ENCODE measurements at places on chromosomes 2 and 18.
A peak's percentile ranks its signal among the peaks of the same experiment; 100 is the strongest.

DNA sequence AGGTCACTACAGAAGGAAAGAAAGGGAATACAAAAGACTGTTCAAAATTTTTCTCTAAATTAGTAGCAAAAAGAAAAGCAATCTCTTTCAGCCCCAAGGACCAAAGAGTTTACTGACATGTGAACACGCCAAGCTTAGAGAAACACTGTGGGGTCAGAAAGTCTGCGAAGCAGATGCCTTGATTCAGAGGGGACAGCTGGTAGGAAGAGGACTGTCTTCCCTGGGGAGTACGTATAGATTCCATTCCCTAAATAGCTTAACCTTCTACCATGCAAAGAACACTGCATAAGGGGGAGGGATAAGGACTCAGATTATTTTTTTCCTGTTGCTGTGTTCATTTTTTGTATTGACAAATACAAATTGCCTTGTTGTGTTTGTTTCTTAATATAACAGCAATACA, 96.1 kb downstream of the IRS1 start:
- DNase-seq = no peak

GRCh38 chr2:148704247-148704646, 59.7 kb downstream of the EPC2 start:
- DNase-seq = no peak

GRCh38 chr2:233469261-233470010, 97.1 kb downstream of the USP40 start:
- no peak for DNase-seq

DNA sequence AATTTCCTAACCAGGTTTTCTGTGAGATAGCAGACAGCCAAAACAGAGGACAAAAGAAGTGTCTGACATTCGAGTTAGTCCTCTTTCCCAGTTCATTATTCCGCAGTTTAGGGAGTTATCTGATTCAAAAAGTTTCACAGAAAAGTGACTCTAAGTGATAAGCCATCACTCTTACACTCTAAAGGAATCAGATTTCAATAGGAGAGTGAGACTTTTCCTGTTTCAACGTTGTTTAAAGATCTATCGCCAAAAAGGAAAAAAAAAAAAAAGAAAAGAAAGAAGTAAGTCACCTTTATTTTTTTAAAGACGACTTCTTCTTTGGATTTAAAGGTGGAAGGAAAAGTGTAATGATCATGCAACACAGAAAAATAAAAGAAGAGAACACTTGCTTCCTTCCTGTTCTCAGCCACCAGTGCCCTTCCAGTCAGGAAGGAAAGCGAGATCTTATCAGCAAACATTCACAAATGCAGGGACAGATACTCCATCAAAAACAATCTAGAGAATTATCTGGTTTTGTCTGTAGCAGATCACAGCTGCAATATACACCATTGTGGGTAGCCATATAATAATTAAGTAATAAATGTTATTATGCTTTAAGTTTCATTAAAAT, 49.8 kb downstream of the TFPI start:
- no peak for DNase-seq

DNA sequence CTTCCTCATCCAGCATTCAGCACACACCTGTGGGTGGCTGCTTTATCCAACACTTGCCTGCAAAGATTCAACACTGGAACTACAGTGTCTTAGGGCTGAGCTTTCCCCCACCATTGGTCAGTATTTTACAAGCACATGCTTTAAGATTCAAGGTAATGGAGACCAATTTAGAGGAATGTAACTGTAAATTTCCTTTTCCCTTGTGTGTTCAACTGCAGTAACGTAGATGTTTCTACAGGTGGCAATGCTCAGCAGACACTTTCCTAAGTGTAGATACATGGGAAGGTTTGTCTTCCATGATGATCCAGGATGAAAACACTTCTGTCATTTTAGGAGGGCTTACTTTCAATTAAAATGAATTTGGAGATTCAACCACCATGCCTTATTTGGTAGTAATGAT, 143.6 kb upstream of the PXDN start:
- DNase-seq = peak; percentile 47

- DNase-seq = no peak
These were observed 187.1 kb downstream of the GULP1 start for GRCh38 chr2:188478724-188479123.

DNA sequence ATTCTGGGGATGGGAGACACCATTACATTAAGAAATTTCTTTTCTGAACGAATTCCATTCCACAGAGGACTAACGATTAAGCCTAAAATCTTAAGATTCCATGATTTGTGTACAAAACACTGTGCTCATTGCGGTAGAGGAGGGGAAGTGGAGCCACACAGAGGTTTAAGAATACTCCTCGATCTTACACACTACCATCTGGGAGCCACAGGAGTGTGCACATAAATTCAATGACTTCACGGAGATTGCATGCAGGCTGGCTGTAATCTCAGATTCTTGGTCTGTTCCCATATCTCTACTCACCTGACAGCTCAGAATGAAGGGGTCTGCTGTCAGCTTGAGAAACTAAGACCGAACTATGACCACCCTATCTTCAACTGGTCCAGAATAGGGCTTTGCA, 762 bp downstream of the VPS4B start:
- no peak for DNase-seq

DNA sequence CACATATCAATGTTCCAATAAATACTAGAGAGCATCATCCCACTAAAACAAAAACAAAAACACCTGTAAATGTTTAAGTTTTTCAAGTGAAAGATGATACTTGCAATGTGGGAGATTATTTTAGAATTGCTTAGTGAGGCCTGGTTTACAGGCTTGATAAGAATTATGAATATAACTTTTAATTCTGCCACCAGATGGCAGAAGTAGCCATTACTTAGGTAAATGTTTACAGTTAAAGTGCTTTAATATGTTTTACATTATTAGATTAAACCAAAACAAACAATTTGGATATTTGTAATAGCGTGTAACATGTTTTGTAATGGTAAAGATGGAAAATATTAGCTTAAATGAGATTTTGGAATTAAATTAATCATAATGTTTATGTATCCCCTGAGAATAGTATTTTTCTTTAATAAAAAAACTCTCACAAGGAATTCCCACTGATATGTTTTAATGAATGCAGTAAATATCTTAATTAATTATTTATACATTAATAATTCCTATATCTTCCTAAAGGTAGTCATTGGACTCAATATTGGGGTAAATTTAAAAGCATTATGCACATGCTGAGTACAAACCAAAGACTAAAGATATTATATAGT, 522.0 kb downstream of the SPAG16 start:
- DNase-seq = peak; percentile 71

DNA sequence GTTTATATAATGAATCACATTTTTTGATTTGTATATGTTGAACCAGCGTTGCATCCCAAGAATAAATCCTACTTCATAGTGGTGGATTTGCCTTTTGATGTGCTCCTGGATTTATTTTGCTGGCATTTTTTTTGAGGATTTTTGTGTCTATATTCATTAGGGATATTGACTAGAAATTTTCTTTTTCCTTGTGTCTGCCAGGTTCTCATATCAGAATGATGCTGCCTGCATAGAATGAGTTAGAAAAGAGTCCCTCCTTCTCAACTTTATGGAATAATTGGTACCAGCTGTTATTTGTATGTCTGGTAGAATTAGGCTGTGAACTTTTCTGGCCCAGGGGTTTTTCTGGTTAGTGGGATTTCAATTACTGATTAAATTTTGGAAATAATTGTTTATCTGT, 457.4 kb upstream of the DSEL start:
- DNase-seq = no peak

DNA sequence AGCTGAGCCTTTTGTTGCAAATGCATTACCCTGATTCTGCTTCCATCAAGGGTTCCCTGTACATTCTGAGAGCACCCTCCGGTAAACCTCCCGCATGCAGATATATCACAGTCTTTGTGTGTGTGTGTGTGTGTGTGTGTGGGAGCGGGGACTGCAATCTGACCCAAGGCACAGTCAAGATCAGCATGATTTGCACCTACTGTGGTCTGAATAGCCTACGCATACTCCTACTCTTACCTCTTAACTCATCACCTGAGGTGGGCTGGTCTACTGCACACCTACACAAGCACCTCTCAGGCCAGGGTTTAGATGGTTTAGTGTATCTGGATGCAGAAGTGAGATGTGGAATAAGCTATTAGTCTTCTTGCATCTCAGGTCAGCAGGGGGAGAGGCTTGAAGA, 174.6 kb downstream of the FSHR start:
- no peak for DNase-seq

- no peak for DNase-seq
These were observed 14.9 kb downstream of the IL1RN start for GRCh38 chr2:113142290-113142689.

- DNase-seq = no peak
These were observed 185.5 kb downstream of the MYCN start for GRCh38 chr2:16125614-16126516.

- no peak for DNase-seq
These were observed 1287.3 kb downstream of the CNTNAP5 start for GRCh38 chr2:125312342-125312741.

DNA sequence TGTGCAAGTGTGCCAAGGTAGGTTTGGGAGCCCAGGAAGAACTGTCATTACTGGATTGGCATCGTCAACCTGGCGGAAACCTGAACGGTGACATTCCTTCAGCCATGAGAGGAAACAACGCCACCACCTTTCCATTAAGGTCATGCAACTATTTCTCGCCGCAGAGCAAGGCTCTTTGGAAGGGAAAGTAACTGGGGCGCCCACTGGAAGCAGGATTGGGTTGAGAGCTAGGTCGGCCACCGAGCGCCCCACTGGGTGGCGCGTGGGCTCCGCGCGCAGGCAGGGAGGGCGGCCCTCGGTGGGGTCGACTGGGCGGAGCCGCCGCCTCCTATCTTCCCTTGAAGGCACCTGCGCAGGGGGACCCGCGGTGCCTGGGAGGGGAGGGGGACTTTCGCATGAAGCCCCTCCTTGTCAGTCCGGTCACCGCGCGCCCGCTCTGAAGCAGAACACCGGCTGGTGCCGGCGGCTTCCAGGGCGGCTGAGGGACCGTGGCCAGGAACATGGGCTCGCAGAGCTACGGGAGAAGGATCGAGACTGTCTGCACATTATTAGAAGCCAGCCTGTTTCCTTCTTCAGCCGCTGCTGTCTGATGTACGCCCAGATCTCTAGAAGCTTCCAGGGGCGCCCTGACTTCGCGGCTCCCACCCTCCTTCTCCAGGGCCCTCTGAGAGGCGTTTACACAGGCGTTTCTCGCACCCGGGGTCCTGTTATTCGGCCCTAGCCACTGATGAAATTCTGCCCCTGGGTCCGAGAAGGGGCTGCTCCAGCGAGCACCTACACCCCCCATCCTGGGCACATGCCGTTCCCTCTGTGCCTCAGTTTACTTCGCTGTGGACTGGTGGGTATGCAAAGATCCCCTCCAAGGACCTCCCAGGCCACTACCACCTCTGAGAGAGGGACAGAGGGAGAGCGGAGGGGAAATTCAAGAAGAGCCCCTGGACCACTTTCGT, 27.3 kb upstream of the MAL start:
- no peak for DNase-seq

- DNase-seq = no peak
These were observed 10.6 kb downstream of the IRS1 start for GRCh38 chr2:226788881-226789490.

DNA sequence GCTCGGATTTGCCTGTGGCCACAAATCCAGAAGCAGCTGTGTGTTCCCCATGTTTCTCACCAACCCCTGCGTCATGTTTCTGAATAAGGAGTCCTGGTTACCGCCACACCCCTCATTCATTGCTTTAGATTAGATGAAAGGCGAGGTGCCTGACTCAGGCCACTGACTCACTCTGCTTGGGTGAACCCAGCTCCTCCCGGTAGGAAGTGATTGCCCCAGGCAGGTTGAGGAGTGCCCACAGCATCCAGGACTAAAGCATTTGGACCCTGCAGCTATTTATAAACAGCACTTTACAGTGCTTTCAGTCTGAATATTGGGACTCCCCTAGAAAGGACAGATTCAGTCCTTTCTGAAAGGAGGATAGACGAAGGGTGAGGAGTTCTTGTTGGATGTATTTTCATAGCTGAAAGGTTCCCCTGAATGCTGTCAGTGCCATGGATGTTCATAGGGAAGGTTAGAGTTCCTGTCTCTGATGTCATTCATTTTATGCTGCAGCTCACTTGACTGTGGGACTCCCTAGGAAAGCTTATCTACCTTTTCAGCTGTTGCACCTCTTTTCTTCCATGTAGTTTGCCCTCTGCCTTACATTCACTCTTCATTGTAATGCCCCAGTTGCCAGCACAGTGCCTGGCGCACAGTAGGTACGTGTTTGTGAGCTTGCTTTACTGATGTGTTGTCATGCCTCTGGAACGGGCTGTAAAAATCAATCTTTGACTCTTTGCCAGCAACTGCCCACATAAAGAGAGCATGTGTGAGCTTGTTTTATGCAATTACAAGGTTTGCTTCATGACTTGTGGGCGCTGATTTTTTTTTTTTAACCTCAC, 14.9 kb downstream of the ITGA6 start:
- DNase-seq = peak; percentile 99

DNA sequence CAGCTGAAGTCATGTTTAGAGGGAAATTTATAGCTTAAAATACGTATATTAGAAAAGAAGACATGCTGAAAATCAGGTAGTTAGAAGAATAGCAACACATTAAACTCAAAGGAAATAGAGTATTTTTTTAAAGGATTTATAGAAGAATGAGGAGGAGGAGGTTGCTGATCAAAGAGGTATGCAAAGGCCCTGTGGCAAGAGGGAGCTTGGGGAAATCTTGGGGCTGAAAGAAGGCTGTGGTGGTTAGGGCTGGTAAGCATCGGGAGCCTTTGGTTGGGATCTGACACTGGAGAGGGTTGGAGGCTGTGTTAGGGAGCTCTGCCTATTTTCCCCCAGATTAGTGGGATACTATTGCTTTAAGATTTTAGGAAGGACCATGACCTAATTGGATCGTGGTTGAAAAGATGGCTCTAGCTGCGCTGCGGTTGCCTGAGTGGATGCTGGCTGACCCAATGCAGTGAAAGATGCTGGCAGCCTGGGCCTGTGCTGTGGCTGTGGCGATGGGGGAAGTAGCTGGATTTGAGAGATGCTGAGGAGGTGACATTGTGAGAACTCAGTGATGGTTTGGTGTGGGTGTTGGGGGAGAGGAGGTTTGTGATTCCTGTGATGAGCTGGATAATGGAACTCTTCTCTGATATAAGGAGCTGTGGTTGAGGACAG, 11.7 kb downstream of the DGKD start:
- DNase-seq = no peak

- DNase-seq = no peak
These were observed 8.6 kb upstream of the C2orf42 start for GRCh38 chr2:70199320-70199864.

GRCh38 chr2:47558116-47558767, 155.3 kb downstream of the MSH2 start:
- peak; percentile 54 for DNase-seq

- DNase-seq = no peak
These were observed 11.9 kb downstream of the GNLY start for GRCh38 chr2:85706063-85706462.

GRCh38 chr2:55896633-55897032, 26.9 kb downstream of the EFEMP1 start:
- no peak for DNase-seq

- no peak for DNase-seq
These were observed 11.0 kb upstream of the CBLN2 start for GRCh38 chr18:72555101-72555500.

Data from PC-3 (cell line).